ENCODE measurements at places on chromosomes 13 and 19.

GRCh38 chr19:51138549-51138979, 3.5 kb upstream of the SIGLEC7 start:
- no peak for DNase-seq

DNA sequence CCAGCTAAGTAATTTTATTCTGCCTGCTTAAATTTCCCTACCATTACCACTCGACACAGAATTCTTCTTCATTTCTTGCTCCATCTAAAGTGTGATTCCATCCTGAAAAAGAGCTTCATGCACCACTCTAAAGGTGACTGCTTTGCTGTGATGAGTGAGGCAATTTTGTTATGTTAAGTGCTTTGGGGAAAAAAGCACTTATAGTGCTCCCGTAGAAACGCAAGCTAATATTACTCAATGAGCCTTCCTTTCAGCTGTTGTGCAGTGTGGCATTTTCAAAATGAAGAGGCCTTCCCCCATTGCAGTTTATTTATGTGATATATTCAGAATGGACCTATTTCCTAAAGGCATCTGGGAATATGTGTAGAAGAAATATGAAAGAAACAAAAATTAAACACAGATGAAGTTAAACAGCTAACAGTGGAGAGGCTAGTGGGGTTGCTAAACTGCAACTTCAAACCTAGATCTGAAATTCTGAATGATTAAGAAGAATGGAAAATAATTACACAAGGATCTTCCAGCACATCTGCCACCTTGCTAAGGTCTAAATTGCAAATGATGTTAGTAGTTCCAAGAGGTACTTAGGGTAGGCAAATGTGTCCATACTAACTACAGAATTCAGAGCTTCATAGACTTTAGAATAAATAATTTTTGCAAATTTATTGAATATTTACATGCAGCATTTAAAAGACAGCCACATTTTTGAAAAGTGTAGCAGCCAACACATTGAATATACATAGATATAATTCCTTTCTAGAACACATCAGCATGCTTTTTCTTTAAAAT, 211.7 kb downstream of the DCT start:
- no peak for DNase-seq

DNA sequence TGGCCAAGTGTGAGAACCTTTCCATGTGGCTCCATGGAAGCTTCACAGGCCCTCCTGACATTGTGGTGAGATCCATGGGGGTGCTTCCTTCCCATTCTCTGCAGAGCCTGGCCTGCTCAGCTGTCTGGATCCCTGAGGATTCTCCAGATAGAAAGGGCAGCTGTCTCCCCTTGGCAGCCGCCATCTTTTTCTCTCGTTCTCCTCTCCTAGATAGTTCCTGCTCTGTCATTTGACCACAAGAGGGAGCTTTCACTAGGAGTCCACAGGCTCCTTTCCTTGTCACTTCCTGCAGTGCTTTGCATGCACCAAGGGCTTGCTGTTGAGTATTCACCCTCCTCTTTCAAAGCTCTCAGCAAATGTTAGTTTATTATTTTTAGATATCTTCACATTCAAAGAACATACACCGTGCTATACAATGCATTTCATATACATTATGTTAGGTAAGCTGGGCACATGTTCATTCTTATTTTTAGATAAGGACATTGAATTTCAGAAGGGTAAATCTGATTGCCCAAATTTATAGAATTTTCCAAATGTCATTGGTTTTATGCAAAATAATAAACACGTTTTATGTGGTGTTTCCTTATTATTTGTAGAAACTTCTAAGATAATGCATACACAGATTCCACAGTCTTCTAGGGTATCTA, 133.2 kb downstream of the FRY start:
- peak; percentile 46 for DNase-seq

DNA sequence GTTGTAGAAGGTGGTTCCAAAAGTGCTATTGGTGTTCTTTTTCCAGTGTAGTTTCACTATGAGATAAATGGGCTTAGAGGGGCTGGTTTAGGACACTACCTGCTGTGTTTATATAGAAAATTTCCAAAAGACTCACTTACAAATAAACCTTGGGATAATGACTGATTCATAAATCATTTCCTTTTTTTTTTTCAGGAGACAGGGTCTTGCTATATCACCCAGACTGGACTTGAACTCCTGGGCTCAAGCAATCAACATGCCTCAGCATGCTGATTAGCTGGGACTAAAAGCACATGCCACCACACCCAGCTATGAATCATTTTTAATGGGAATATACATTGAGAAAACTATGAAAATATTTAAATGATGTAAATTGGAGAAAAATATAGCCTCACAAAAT, 376.6 kb downstream of the PCDH9 start:
- no peak for DNase-seq

- DNase-seq = no peak
Measured at GRCh38 chr19:54959840-54960239, 6.3 kb upstream of the NLRP2 start.

GRCh38 chr19:16096280-16096855, 15.3 kb upstream of the RAB8A start:
- DNase-seq = no peak

DNA sequence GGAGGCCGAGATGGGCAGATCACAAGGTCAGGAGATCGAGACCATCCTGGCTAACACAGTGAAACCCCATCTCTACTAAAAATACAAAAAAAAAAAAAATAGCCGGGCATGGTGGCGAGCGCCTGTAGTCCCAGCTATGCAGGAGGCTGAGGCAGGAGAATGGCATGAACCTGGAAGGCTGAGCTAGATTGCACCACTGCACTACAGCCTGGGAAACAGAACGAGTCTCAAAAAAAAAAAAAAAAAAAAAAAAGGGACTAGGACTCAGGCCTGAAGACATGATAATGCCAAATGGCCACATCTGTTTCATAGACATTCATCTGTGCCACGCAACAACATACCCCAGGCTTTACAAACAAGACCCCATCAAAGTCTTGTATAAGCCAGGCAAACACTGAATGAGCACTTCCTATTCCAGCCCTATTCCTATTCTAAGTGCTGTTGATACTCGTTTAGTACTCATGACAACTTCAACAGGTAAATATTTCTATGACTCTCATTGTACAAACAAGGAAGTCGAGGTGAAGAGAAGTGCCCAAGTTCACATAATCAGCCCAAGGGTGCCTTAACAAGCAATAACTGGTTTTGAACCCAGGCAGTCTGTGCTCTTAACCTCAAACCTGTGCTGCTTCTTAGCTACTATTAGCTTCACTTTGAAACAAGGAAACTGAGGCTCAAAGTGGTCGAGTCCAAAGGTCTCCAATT, 1.7 kb downstream of the B9D2 start:
- no peak for DNase-seq

DNA sequence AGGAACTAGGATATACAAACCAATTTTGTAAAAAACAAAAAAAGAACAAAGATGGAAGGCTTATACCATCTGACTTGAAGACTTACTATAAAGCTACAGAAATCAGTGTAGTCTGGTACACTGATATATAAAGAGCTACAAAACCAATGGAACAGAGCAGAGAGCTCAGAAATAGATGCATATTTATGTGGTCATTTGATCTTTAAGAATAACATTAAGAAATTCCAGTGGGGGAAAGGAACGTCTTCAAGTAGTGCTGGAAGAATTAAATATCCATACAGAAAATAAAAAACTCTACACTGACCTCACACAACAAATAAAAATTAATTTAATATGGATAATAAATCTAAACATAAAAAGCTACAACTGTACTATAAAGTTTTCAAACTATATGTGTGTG, 317.0 kb downstream of the ENOX1 start:
- no peak for DNase-seq

- DNase-seq = no peak
Measured at GRCh38 chr19:15062036-15062435, 12.8 kb downstream of the CASP14 start.

- DNase-seq = no peak
Measured at GRCh38 chr13:63490149-63490548, 2074.5 kb upstream of the PCDH20 start.

GRCh38 chr19:51698296-51698695, 5.2 kb downstream of the SPACA6 start:
- DNase-seq = no peak

GRCh38 chr19:55487924-55488687, at the start of gene SSC5D:
TSS of gene SSC5D (plus strand) at chr19:55488436. CDS start at chr19:55488590, 154 bp downstream.
- no peak for DNase-seq

- no peak for DNase-seq
Measured at GRCh38 chr19:14952767-14953166, 11.5 kb downstream of the OR7C2 start.

DNA sequence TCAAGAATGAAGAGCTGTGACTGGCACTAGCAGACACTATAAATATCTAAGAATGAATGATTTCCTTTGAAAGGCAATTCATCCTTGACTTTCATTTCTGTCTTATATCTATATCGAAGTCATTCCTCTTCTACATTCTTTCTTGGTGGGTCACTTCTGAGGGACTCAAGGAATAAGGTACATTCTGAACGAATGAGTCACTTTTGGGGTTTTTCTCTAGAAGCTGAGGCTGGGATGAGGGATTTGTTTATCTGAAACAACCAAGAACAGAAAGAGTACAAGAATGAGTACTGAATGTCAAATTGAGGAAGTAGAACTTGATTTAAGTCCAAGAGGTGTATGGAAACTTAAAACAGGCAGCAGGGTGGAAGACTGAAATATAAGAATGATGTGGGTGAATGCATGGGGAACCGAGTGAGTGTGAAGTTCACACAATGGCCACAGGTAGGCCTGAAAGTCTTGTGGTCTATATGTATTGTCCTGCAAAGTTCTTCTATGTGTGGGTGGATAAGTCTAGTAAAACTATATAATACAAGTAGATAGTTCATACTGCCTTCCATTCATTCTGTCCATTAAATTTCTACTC, 343.9 kb downstream of the OXGR1 start:
- no peak for DNase-seq

DNA sequence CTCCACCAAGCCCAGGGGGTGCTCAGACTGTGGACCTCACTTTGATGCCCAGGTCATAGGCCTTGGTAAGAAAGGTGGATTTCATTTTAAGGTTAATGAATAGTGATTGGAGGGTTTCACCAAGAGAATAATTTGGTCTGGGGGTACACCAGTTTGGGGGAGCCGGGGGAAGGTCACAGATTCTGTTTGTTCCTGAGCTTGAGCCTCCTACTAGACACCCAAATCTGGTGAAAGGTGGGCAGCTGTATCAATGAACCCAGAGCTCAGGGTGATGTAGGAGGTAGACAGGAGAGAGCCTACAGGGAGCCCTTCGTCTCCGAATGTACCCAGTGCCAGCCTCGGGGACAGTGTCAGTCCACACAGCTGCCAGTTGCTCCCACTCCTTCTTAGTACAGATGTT, 63.7 kb upstream of the ATP12A start:
- no peak for DNase-seq

GRCh38 chr13:46685006-46685730, 111.8 kb downstream of the ESD start:
- no peak for DNase-seq

GRCh38 chr19:51422053-51422448, 4.6 kb upstream of the SIGLEC10 start:
- no peak for DNase-seq

GRCh38 chr19:38362076-38362945, 12.1 kb upstream of the PSMD8 start:
- DNase-seq = peak; percentile 10

DNA sequence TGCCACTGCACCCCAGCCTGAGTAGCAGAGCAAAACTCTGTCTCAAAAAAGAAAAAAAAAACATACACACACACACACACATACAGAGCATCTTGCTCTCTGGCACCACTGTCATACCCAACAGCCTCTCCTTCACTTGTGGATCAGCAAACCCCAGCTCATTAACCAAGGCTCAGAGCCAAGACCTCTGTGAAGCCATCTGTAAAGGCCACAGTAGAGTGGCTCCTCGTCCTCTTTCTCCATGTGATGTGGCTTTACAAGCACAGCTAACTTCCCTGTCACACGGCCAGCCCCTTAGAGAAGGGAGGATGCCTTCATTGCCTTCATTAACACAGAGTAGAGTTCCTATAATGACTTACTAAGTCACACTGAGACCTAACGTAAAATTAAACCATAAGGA, 62.7 kb upstream of the LSM14A start:
- DNase-seq = no peak

- DNase-seq = no peak
Measured at GRCh38 chr19:38281811-38282566, 17.6 kb downstream of the SPINT2 start.

GRCh38 chr13:80048802-80049201, 292.1 kb downstream of the SPRY2 start:
- no peak for DNase-seq

DNA sequence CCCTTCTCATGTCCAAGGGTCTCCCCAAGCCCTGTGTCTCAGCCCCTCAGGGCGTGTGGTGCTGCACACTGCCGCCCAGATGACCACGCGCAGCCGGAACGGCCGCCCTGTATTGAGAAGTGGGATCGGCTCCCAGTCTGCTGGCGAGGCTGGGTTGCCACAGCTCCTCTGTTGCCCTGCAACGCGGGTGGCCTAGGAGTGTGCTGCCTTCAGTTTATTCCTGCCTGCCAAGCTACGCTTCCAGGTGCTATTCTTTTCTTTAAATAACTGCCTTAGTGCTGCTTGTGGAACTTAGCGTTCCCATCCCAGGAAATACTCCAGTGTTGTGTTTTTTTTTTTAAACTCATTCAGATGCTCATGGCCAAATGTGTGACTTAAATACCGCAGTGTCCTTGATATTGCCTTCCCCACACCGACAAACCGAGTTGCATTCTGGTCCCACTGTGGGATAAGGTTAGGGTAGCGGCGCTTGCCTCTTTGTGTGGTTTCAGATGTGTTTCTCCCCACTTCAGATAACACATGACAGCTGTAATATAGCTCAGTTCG, 16.6 kb downstream of the ACTN4 start:
- no peak for DNase-seq

- peak; percentile 50 for DNase-seq
Measured at GRCh38 chr13:87887459-87888123, 216.4 kb downstream of the SLITRK5 start.

DNA sequence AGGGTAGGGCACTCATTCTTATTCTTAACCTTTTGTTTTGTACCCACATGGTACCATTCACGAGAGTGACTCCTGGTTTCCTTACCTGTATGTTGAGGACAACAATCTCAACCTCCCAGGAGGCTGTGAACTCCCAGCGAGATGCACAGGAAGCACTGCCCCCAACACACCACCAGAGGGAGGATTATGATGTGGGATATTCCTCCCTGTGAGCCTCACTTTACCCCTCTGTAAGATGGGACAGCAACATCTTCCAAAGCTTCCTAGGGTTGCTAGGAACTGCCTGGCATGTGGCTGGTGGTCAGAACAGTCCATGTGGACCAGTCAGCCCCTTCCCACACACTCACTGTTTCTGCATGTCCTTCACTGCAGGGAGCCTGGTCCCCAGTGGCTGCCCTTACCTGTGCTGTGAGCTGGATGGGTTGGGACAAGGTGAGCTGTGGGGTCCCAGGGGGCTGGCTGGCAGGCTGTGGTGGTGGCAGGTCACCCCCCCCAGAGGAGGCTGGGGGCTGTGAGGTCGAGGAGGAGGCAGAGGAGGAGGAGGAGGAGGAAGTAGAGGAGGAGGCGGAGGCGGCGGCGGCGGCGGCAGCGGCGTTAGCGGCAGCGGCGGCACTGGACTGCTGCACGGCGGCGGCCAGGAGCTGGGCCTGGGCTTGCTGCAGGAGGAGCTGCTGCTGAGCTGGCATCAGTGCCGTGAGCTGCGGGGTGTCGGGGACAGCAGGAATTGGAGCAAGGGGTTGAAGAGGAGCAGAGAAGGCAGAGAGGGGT, 15.8 kb downstream of the POU2F2 start:
- no peak for DNase-seq

- DNase-seq = no peak
Measured at GRCh38 chr19:31430381-31430780, 81.1 kb upstream of the TSHZ3 start.

- DNase-seq = no peak
Measured at GRCh38 chr13:32530841-32531253, 7.7 kb downstream of the N4BP2L2 start.

- DNase-seq = no peak
Measured at GRCh38 chr19:17105556-17105955, 30.0 kb downstream of the MYO9B start.
